ENCODE measurements at places on chromosomes 7 and 10.
A peak's percentile ranks its signal among the peaks of the same experiment; 100 is the strongest.

DNA sequence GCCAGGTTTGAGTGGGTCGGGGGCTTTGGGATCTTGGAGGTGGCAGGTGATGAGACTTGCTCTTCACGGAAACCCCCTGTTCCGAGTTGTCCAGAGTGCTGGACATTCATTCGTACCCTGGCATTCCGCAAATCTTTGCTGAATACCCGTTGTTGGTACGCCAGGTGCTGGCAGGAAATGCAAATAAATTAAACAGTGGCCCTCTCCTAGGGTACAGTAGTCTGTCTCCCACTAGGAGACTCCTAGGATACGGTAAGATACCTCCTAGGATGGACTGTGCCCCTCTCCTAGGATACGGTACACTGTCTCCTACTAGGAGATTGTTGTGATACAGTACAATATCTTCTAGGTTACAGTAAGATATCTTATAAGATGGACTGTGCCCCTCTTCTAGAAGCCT is 544 bp downstream of the SEC23IP start:
- DNase-seq = no peak

DNA sequence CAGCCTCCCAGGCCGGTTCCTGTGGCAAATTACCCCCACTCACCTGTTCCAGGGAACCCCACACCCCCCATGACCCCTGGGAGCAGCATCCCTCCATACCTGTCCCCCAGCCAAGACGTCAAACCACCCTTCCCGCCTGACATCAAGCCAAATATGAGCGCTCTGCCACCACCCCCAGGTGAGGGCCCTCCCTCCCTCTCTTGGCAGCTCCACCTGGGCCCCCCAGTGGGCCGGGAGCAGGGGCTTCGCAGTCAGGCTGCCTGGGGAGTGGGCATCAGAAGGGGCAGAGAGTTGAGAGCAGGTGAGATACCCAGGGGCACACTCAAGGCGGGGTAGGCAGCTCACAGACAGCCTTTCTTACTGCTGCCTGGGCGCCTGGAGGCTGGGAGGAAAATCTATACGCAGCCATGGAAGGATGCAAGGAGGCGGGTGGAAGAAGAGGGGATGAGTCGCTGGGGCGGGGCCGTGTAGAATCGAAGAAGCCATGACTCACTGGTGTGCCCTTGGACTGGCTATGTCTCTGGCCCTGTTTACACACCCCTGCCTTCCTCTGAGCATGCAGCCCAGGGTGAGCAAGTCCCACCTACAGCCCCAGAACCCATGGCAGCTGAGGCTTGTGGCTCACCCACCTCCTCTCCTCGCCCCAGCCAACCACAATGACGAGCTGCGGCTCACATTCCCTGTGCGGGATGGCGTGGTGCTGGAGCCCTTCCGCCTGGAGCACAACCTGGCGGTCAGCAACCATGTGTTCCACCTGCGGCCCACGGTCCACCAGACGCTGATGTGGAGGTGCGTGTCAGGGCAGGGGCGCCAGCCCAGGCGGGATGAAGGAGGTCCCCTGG is 48.6 kb upstream of the PPIF start:
- DNase-seq = no peak

DNA sequence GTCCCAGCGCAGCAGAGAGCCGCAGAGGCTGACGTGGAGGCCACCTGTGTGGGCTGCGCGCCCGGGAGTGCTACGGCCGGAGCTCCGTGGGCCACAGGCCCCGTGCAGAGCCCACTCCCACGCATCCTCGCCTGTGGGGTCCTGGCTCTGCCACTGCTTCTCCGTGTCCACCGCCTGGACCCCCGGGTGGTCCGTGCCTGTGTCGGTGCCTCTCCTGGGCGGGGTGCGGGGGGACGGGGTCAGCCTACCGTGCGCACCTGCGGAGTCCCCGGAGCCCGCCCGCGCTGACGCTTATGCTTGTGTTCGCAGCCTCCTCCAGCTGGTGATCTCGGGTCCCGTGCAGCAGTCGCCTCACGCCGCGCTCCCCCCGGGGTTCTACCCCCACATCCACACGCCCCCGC is 7.8 kb upstream of the ZNF853 start:
- no peak for DNase-seq

DNA sequence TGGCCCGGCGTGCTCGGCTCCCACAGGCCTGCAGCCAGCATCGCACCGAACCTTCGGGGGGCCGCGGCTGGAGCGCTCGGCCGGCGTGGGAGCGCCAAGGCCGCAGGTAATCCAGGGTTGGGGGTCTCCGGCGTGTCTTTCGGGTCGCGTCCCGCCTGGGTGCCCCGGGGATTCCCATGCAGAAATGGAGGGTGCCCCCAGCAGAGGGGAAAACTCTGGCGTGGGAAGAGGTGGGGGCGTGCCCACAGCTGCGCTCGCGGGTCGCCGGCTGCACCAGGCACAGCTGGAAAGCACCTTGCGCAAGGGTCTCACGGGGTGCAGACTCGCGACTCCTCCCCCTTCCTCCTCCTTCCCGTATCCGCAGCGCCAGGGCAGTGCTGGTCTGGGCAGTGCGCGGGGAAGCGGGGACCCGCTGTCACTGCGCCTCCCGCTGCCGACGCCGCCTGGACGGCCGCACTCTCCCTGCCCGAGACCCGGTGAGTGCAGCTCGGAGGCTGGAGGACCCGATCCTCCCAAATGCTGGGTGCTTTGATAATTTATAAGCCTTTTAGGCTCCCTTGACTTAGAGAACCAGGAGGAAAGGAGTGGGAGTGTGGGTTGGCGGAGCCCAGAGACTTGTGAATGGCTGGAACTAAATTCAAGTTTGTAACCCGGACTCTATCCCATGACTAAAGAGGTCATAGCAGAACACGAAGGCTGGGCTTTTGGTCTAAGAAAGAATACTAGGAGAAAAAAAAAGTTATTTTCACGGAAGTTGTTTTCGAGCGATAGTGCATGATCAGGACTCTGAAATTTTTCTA is 489 bp downstream of the MAP3K8 start:
- peak; percentile 51 for DNase-seq

- DNase-seq = no peak
Measured at GRCh38 chr10:71278691-71279588, 40.1 kb upstream of the SLC29A3 start.

DNA sequence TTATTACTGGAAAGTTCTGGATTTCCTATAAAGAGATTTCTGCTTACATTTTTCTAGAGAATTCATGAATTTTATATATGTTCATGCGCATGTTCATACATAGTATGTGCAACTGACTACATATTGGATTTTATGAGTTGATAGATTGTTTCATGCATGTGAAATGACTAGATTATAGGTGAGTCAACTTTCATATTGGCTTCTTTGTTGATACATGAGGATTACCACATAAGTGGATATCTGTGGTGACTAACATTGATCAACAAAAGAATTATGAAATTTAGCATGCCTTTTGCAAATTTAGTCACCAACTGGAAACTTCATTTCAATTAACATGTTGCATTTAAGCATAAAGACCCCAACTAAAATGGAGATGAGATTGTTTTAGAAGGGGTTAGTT is 99.0 kb downstream of the GNAT3 start:
- DNase-seq = no peak

GRCh38 chr10:78524941-78525340 is 491.3 kb downstream of the RPS24 start:
- no peak for DNase-seq

- DNase-seq = no peak
Measured at GRCh38 chr7:31368620-31369019, 28.1 kb upstream of the NEUROD6 start.

- no peak for DNase-seq
Measured at GRCh38 chr10:4650582-4650981, 175.4 kb upstream of the AKR1E2 start.

DNA sequence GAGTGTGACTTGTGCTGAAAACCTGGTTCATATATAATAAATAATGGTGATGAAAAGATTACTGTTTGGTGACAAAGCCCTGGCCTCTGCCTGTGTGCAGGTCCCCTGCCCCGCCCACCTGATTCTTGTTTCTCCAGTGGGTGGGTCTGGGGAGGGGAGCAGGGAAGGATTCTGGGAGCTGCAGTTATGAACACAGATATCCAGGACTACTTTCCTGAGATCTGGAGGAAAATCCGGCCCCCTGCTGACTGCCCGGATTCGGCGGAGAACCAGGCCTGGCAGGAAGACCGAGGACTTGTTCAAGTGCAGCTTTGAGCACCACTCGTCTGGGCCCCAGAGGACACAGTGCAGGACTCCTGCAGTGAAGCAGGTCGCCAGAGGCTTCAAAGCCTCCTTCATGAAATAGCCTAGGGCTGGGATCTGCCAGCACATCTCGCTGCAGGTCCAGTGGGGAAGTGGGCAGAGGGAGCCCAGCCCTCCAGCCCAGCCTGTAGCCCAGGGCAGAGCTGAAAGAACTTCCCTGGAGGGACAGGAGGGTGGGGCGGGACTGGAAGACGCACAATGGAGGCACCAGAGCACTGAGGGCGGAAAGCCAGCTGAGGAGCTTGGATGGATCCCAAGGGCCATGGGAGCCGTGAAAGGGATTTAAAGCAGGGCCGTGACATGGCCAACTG is 7.0 kb downstream of the ATP6V0E2 start:
- DNase-seq = no peak

GRCh38 chr10:1648648-1649047 is 88.7 kb downstream of the ADARB2 start:
- no peak for DNase-seq

DNA sequence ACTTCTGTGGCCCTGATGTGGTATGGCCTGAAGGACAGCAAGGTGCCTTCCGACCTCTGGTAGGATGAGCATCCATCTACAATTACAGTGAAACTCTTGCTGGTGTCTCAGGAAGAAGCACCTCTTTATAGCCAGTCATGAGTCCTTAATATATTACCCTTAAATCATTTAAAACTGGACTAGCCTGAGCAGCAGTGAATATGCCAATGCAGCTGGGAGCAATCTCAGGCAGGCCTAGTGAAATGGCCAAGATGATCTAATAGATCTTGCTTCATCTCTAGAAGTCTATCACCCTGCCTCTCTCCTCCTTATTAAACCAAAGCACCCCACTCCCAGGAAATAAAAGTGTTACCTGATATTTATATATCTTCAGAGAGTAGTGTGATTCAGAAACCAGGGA is 66.7 kb upstream of the SORCS3 start:
- no peak for DNase-seq

DNA sequence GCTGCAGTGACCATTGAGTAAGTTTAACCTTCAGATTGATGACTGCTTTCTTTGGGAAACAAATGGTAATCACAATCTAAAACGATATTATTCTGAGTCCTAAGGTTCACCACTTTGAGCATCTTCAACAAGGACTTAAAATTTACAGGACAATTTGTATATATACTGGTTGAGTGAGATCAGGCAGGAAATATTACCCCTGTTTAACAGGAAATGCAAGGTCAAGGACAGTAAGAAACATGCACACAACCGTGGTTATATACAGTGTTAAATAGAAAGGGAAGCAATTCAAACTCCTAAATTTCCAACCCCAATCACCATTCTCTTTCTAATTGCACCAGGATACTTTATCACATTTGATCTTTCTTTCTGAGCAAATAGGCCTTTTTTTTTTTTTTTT is 96.1 kb downstream of the ZNF277 start:
- DNase-seq = no peak

GRCh38 chr7:8200316-8200715 is 61.7 kb downstream of the ICA1 start:
- DNase-seq = no peak

- no peak for DNase-seq
Measured at GRCh38 chr10:36381748-36382147, 739.7 kb upstream of the FZD8 start.

Measured in stimulated activated CD8-positive, alpha-beta memory T cell treated with anti-CD3 and anti-CD28 coated beads, Interleukin-15, amount 100 ng/mL, for 4 hours (primary cell).